Stimulated activated naive CD4-positive, alpha-beta T cell (primary cell): ENCODE measurements at places on chromosomes 7 and 10.

DNA sequence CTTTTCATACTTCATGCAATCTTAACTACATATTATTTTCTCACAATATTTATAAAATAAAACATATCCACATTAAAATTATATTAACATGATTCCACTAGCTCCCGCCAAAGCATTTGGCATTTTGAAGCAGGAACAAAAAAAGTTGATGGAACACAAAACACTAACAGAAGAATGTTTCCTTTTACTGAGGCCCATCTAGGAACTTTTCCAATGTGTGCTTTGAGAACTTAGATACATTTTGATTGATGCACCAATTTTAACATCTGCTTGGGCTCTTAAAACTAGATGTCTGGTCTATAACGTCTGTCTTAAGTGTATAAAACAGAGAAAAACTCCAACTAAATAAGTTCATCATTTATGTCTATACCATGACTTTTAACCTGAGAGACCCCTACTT is 1214.8 kb downstream of the SORCS1 start:
- no peak for DNase-seq

DNA sequence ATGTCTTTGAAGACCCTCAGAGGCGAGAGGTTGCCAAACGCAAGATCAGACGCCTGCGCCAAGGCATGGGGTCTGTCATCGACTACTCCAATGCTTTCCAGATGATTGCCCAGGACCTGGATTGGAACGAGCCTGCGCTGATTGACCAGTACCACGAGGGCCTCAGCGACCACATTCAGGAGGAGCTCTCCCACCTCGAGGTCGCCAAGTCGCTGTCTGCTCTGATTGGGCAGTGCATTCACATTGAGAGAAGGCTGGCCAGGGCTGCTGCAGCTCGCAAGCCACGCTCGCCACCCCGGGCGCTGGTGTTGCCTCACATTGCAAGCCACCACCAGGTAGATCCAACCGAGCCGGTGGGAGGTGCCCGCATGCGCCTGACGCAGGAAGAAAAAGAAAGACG is 8.1 kb upstream of the SGCE start:
- no peak for DNase-seq

GRCh38 chr10:103789771-103790201 is 65.6 kb downstream of the SH3PXD2A start:
- DNase-seq = no peak

DNA sequence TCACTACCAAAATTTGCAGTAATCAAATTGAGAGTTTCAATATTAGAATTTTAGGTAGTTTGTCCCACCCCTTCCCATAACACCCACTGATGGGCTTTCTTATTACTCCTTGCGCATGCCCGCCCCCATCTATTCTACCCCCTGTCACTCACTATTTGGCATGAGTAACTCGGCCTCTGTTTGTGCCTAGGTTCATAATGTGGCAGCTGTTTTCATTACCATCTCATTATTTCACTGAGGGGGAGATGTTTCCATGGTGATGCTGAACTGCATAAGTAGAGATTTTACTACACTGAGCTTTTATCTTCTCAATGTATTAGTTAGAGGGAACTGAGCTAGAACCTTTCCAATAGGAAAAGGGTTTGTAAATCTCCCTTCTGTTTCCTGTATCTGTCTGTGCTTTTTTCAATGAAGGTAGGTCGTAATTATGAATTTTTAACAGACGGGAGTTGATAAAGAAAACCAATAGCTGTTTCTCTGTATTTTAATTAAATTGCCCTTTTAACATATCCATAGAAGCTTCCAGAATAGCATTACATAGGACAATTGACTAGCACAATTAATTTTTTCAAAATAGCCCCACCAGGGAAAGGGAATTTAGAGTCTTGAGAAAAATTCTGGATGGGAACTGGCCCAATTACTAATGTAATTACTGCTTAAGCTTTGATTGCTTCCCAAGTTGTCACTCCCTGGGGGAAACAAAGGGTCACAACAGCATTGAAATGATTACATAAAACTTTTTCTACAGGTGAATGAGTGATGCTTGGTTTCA is 33.4 kb downstream of the PRPS1L1 start:
- DNase-seq = no peak

DNA sequence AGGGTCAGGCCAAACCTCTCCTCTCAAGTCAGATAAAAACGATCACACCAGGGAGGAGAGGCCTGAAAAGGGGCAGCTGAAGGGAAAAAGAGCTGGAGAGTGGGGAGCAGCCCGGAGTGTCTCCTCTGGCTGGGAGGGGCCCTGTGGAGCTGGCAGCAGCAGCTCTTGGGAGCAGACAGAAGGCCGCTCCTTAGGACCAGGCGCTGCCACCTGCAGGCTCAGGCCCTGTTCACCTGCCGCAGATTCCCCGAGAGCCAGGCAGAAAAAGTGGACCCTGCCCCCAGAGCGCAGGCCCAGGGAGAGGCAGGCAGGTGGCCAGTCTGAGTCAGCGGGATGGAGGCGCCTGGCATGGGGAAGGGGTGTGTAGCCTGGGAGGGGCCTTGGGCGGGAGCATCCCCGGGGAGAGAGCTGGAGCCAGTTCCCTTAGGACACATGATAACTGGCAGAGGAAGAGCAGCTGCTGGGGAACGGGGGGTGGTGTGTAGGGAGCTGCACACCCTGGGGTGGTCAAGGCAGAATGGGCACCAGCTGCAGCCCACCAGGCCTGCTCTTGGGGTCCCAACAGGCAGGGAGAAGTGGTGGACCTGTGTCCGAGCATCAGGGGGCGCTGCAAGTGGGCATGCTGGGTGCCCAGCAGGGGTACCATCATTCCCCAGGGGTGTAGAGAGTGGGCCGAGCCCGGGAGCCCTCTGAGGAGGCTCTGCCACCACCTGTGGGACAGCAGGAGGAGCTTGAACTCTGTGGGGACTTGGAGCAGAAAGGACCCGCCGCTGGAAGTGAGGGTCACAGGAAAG is 177.2 kb upstream of the RHEB start:
- no peak for DNase-seq

- peak; percentile 74 for DNase-seq
Measured at GRCh38 chr7:90403174-90404113, at the start of gene CLDN12. Gene CLDN12, plus strand, starts transcription at chr7:90403461. Its CDS starts 9,216 bp downstream, at chr7:90412677.

GRCh38 chr10:51046654-51047053 is 27.6 kb upstream of the PRKG1 start:
- DNase-seq = no peak

DNA sequence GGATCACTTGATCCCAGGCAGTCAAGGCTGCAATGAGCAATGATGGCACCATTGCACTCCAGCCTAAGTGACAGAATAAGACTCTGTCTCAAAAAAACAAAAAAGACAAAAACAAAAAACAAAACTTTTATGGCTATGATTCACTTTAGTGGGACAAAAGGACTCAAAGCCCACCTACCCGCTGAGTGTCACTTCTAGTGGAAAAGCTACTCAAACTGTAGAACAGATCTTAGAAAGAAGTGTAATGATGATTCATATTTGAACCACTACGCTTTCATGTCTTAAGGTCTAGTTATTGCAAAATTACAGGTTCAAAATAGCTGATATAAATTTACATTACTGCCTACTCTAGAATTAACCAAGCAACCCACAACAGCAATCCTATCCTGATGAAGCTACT is 47.1 kb upstream of the OTUD1 start:
- no peak for DNase-seq

- DNase-seq = no peak
Measured at GRCh38 chr10:44313761-44314165, 71.1 kb downstream of the CXCL12 start.

GRCh38 chr7:141593134-141593533 is 41.9 kb downstream of the AGK start:
- no peak for DNase-seq

- no peak for DNase-seq
Measured at GRCh38 chr10:67607472-67607871, 88.5 kb downstream of the CTNNA3 start.

GRCh38 chr10:28840971-28841370 is 163.7 kb downstream of the BAMBI start:
- DNase-seq = no peak

DNA sequence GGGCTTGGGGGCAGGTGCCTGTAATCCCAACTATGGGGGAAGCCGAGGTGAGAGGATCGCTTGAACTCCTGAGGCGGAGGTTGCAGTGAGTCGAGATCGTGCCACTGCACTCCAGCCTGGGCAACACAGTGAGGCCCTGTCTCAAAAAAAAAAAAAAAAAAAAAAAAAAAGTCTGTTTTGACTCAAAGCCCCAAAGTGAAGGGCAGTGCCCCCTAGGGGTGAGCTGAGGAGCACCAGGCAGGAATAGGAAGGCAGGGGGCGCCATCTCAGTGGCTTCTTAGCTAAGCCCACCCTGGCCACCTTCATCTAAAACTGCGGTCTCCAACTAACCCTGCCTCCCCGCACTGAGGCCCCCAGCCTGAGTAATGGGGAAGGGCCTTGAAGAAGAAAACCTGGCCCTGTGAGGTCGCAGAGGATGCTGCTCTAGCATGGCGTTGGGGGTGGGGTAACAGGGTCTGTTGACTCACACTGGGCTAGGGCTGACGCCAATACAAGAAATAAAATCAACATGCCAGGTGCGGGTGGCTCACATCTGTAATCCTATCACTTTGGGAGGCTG is 9.8 kb downstream of the PODXL start:
- DNase-seq = peak; percentile 4

DNA sequence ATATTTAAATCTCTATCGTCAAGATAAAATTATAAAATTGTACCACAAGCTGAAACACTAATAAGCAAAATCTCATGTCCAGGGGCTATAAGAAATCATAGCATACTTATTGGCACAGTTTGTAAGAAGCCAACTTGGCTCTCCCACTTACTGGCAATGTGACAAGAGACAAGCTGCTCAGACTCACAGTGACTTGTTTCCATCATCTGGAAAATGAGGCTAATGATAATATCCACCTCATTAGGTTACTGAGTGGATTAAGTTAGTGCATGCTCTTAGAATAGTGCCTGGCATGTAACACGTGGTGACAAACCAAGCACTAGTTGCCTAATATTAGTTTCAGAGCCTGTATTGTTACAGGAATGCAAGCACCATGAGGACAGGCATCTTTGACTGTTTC is 234.4 kb downstream of the GLI3 start:
- DNase-seq = no peak

DNA sequence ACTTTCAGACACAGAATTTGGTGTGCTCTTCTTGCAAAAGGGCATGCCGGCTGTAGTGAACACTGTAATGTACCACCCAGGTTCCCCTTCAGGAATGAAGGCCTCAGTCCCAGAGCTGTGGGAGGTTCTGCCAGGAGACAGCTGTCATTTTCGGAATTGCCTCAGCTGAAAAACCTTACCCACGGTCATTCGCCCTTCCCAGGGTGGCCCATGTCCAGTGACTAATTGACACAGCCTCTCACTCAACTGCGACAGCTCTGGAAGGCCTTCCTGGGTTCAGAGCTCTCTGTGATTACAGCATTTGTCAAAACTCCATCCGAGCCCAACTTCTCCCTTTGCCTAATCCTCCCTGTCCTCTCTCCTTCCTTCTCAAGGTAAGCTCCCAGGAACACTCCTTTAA is 43.7 kb upstream of the WAC start:
- DNase-seq = no peak

DNA sequence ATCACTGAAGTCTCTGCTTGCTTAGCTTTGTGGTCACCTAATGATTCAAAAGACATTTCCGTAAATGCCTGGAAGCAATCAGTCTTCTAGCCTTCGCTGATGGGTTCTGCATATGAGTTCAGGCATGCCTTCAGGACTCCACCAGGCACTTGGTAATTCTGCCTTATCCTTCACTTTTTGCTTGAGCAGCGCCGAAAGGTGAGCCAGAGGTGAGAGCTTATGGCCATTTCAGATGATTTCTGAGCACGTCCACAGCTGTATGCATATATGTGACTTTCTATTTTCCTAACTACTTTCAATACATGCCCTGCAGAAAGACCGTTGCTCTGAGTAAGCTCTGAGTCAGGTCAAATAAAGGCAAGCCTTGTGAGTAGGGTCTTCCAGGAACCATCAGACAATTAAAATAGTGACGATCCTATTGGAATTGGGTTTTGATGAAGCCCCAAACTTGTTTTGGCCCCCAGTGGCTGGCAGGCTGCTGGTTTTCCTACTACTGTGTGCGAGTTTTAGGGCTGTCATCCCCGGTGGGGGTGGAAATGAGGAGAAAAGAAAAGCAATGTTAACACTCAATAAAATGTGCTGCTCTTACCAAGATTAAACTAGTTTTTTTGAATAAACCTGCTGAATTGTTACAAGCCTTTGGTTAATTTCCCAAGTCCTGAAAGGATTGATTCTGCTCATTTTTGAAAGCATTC is 154.4 kb upstream of the AKR1E2 start:
- DNase-seq = no peak

DNA sequence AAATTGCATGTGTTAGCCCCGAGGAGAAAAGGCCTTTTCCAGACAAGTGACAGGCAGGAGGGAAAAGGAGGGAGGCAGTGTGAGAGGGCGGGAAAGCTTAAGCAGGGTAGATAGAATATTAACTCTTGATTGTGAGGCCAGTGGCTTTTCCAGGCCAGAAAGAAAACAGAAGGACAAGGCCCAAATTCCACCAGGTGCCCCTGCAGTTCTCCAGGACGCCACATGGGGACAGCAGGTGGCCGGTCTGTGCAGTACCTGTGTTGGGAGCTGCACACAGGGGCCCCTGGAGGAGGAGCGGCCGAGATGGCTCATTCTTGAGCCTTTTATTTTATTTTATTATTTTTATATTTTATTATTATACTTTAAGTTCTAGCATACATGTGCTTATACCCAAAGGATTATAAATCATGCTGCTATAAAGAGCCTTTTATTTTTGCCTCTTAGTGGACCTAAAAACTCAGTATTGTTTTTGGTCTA is 141.3 kb upstream of the KLF14 start:
- peak; percentile 34 for DNase-seq

DNA sequence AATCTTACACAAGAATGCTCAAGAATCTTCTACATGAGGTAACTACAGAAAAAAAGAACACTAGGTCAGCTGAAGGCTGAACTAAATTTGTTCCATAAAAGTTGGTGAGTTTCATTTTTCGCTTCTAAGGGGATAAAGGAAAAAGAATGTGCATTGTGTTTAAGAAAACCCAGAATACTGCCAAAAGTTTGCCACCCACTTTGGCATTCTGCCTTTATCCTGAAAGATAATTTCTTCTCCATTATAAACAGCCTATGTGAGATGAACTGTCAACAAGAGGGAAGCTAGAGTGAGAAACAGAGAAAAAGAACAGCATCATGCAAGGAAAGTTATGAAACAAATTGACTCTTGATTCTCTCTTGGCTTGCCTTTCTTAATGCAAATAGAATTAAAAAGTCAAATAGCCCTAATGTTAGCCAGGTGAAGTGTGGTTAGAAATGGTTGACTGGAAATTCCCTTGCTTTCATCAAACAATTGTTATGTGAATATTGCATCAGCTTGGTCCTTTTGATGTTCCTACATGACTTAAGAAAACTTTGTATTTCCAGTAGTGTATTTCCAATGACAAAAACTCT is 25.8 kb downstream of the STEAP1 start:
- no peak for DNase-seq

GRCh38 chr10:62268399-62269114 is at the start of gene RTKN2:
Gene RTKN2, minus strand, starts transcription at chr10:62268844. Its CDS starts 234 bp downstream, at chr10:62268610.
- peak; percentile 52 for DNase-seq
